ENCODE measurements at places on chromosomes 11 and 22. TPM values are rescaled to one million over a fixed set of nuclear protein-coding genes. Genes with fewer than 3 reads are reported as not detected.

DNA sequence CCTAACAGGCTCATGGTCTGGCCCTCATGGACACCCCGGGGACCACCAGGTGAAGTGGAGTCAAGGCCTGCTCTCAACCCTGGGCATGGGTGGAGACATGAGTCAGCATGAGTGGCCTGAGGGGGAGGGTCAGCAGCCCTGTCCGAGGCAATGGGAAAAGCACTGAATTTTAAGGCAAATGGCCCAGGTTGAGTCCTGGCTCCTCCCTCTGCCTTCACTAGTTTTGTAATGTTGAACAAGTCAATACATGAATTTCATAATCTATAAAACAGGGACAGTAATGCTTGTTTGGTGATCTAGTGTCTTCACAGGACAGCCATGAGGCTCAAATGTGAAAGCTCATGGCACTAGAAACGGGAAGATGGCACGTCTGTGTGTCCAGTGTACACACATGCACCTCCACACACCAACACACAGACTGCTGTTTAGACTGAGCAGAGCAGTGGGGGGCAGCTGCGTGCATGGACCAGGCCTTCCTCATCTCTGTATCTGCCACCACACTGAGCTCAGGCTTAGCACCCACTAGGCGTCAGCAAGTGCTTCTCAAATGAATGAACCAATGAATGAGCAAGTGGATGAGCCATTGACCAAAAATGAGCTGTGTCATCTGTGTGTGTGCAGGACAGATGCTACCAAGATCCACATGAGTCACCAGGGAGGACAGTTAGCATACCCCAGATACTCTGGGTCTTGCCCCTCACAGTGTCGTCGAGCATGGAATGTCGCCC lies 63.4 kb downstream of the NRXN2 start:
- no peaks in the 10 kb centered on the region for H3K36me3 ChIP-seq
- no peak overlapping the region for H3K4me3 ChIP-seq
- no peak overlapping the region for H3K27ac ChIP-seq
- no peak for DNase-seq
- H3K27me3 ChIP-seq, result peaks cover 96% of the 10 kb centered on the region

DNA sequence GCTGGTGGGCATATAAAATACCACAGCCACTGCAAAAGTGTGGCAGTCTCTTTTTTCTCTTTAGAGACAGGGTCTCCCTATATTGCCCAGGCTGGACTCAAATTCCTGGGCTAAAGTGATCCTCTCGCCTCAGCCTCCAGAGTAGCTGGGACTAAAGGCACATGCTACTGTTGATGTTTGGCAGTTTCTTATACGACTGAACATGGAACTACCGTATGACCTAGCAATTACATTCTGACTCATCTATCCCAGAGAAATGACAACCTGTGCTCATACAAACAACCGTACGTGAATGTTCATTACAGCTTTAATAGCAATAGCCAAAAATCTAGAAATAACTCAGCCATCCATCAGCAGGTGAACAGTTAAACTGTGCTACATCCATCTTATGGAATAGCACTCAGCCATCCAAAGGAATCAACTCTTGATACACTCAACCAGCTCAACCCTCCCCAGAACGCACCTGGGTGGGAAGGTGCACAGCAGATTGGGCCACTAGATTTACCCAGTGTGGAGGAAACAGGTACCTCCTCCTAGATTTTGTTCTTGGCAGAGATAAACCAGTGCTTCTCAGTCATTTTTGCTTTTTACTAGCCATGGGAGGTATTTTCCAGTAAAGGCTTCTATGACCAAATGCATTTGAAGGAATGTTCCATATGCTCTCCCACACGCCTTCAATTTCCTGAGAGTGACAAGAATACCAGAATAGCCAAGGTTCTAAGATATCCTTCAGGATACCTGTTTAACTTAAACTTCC lies 130.5 kb downstream of the MED15 start:
- no peak overlapping the region for H3K27ac ChIP-seq
- no peaks in the 10 kb centered on the region for H3K36me3 ChIP-seq
- no peak for DNase-seq
- peaks cover 86% of the 10 kb centered on the region for H3K27me3 ChIP-seq
- H3K4me3 ChIP-seq, result no peak overlapping the region

DNA sequence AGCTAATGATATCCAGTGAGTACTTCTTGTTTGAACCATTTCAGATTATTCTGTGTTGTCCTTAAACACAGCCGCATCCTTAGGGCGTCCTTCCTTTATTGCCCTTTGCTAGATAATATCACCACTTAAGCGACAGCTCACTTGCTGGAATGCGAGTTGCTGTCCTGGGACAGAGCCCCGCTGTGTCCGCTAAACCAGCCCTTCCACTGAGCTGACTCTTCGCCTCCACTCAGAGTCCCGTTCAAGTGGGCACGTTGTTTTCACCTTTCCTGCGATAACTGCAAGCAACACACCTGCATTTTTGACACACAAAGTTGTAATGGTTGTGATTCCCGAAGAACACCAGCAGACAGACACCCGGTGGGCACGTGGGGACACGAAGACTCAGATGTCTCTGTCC lies 140.0 kb downstream of the TBC1D22A start:
- H3K27me3 ChIP-seq, result no peaks in the 10 kb centered on the region
- H3K4me1 ChIP-seq, result no peaks in the 10 kb centered on the region
- H3K27ac ChIP-seq, result no peak overlapping the region
- no peak overlapping the region for H3K4me3 ChIP-seq
- no peak for DNase-seq

- no peak overlapping the region for H3K4me3 ChIP-seq
- H3K27me3 ChIP-seq, result no peaks in the 10 kb centered on the region
- peaks cover 5% of the 10 kb centered on the region for H3K36me3 ChIP-seq
- no peaks in the 10 kb centered on the region for H3K4me1 ChIP-seq
- no peak overlapping the region for H3K27ac ChIP-seq
- no peak for DNase-seq
Observed at GRCh38 chr11:110174645-110175310, 81.6 kb downstream of the ZC3H12C start.

DNA sequence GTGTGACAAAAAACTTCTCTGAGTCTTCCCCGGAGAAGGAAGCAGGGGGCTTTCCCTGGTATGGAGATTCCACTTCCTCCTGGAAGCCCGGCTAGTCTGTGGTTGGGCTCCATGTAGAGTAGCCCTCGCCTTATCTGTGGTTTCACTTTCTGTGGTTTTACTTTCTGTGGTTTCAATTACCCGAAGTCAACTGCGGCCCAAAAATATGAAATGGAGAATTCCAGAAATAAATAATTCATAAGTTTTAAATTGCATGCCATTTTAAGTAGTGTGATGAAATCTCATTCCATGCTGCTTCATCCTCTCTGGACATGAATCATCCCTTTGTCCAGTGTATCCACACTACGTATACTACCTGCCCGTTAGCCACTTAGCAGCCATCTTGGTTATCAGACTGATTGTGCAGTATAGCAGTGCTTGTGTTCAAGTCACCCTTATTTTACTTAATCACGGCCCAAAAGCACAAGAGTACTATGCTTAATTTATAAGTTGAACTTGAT lies 275.0 kb upstream of the SESN3 start:
- H3K27ac ChIP-seq, result no peak overlapping the region
- no peaks in the 10 kb centered on the region for H3K36me3 ChIP-seq
- H3K27me3 ChIP-seq, result peaks cover 27% of the 10 kb centered on the region
- no peak overlapping the region for H3K4me3 ChIP-seq

GRCh38 chr22:40050258-40050657 lies 55.5 kb downstream of the FAM83F start:
- no peak for DNase-seq
- peaks cover 15% of the 10 kb centered on the region for H3K4me1 ChIP-seq
- H3K4me3 ChIP-seq, result no peak overlapping the region

- peaks cover 30% of the 10 kb centered on the region for H3K4me1 ChIP-seq
- H3K4me3 ChIP-seq, result peak overlapping the region; percentile 76
- no peak for DNase-seq
- H3K36me3 ChIP-seq, result peaks cover 68% of the 10 kb centered on the region
Observed at GRCh38 chr22:19173047-19174035, 5.2 kb downstream of the SLC25A1 start.

DNA sequence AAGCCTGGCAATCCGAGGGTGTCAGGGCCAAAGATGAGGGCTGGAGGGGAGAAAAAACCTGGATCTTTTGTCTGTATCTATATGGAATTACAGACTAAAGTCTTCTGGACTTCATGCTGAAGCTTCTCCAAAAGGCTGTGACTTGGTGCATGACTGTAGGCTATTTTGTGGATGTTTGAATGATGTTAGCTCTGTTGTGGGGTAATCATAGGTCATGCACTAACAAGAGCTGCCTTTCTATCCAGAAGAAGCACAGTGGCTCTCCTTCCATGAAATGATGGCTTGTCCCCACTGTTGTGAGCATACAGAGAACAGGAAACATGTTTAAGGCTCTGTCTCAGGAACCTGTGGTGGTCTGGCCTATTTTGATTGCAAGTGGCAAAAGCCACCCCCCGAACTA lies 263.3 kb upstream of the PLET1 start:
- peaks cover 68% of the 10 kb centered on the region for H3K27me3 ChIP-seq
- DNase-seq, result no peak
- H3K27ac ChIP-seq, result no peak overlapping the region
- H3K4me3 ChIP-seq, result no peak overlapping the region
- no peaks in the 10 kb centered on the region for H3K4me1 ChIP-seq

DNA sequence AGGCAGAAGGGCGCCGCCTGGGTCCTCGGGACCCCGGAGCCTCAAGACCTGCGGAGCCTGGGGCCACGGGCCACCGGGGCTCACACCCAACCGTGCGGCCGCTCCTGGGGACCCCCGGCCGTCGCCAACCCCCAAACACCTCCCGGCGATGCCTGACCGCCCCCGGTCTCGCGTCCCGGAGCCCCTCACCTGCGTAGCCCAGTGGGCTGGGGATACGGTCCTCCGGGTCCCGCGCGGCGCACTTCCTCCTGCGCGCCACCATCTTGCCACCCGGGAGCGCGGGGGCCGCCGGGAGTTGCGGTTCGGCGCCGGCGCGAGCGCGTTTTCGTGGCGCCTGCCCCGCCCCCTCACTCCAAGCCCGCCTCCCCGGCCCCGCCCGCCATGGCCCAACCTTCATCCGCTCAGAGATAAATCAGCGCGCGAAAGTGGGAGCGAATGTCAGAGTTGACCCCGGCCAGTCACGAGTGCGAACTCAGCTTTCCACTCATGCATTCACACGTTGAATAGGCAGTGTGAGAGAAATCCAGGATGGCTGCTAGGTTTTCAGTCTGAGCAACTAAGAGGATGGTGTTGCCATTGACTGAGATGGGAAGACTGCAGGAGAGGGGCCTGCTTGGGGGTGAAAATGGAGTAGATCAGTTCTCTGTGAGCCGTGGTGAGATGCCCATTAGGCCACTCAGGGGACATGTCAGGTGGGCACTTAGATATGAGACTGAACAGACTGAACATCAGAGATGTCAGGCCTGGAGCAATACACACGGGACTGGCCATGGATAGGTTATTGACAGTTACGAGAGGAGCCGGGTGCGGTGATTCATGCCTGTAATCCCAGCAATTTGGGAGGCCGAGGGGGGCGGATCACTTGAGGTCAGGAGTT lies at the start of gene RRP7A:
RRP7A (minus strand) TSS at position 272 of the 877 bp plus-strand sequence; CDS start at position 262, 10 bp downstream.
- DNase-seq, result peak; percentile 84
- H3K27ac ChIP-seq, result peak within 1 kb of the TSS; percentile 94
- H3K4me3 ChIP-seq, result peak within 1 kb of the TSS; percentile 95

- no peak overlapping the region for H3K4me3 ChIP-seq
- peaks cover 6% of the 10 kb centered on the region for H3K27me3 ChIP-seq
- no peaks in the 10 kb centered on the region for H3K36me3 ChIP-seq
- no peak overlapping the region for H3K27ac ChIP-seq
- H3K4me1 ChIP-seq, result no peaks in the 10 kb centered on the region
- no peak for DNase-seq
Observed at GRCh38 chr11:70097783-70098563, 19.9 kb downstream of the ANO1 start.

DNA sequence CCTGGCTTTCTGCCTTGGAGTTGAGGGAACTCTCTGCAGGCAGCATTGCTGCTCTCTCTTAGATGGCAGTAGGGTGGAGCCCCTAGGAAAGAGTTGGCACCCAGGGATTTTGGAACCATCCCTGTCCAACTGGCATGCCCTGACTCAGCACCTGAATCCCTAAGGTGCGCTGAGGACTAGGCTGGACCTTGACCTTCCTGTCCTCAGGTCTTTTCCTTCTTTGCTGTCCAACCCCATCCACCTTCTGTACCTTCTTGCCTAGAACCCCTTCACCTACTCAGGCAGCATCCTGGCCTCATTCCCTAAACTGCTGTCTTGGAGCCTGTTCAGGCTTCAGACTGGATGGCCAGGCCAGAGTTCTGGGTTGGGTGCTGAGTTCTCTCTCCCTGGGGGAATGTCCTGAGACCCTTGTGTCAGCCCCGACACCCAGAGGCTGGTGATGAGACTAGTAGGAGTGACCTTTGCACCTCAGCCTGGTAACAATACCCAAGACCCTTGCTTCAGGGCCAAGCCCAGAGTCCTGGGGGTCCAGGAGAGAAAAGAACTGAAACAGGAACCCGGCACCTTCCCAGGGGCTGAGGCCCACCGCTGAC lies 2.5 kb upstream of the POLD4 start:
- peak overlapping the region; percentile 89 for H3K27ac ChIP-seq
- peaks cover 55% of the 10 kb centered on the region for H3K4me1 ChIP-seq
- H3K4me3 ChIP-seq, result peak overlapping the region; percentile 32
- no peak for DNase-seq
- peaks cover 50% of the 10 kb centered on the region for H3K36me3 ChIP-seq

DNA sequence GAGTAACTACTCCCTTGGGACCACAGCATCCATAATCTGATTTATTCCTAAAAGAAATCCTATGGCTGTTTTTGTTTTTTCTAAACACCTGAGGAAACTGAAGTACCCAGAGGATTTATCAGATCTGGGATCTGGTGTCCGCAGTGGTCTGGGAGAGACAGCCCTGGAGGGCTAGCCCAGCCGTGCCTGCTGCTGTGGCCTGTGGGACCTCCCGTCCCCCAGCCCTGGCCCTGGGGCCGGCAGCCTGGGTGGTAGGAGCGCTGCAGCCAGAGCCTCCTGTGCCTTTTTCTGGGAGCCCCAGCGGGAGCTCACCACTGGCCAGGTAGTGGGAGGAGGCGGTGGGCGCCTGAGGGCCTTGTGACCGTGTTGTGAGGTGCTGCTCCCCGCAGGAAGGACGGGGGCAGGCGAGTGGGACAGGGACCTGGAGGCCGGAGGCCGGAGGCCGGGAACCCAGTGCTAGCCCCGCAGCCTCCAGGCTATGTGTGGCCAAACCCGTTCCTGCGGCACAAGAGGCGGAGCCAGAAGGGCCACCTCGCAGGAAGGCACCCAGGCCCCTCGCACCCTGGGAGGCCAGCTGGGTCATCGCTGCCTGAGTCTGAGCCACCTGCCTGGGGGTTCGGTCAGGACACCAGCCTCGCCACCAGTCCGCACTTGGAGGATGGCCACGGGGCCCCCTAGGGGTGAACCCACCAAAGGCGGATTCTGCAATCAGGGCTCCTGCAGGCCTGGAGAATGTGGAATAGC lies 18.2 kb upstream of the C11orf96 start:
- H3K27me3 ChIP-seq, result no peaks in the 10 kb centered on the region
- no peak for DNase-seq
- peaks cover 5% of the 10 kb centered on the region for H3K36me3 ChIP-seq
- H3K27ac ChIP-seq, result no peak overlapping the region
- no peak overlapping the region for H3K4me3 ChIP-seq

MN1 gene
- 1.7 TPM for total RNA-seq

KCNJ11 gene
- total RNA-seq, result 2.9 TPM

CHRM1 gene
- not detected for total RNA-seq

TTC36 gene
- total RNA-seq, result 0.39 TPM

PAMR1 gene
- total RNA-seq, result not detected
